ENCODE measurements at places on chromosomes 16 and 17.

GRCh38 chr16:83113317-83113716 is 486.5 kb downstream of the CDH13 start:
- peak; percentile 34 for DNase-seq

- peak; percentile 27 for DNase-seq
These were observed 117.2 kb upstream of the METRNL start for GRCh38 chr17:82962163-82962720.

DNA sequence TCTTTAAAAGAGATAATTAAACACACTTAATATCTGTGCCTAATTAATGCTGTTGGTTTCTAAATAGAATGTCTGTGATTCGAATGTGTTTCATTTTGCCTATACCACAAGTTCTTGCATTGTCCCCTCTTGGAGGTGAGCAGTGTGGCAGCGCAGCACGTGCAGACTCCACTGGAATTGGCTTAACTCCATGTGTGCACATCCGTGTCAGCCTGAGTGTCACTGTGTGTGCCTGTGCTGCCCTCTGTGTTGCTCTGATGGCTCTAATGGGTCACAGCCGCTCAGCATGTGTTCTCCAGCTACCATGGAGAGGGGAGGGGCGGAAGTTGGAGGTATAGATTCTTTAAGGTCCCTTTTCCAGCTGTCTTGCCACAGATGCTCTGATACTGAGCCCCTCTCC is 226.6 kb downstream of the SPECC1 start:
- no peak for DNase-seq

GRCh38 chr17:45441526-45442310 is 9.0 kb upstream of the ARHGAP27 start:
- no peak for DNase-seq

GRCh38 chr17:30780343-30780742 is 44.1 kb downstream of the CRLF3 start:
- no peak for DNase-seq

GRCh38 chr16:81809567-81809966 is 30.5 kb downstream of the PLCG2 start:
- no peak for DNase-seq

Measured in Daoy (cell line).